ENCODE measurements at places on chromosomes 6 and 20. TPM values are rescaled to one million over a fixed set of nuclear protein-coding genes. Genes with fewer than 3 reads are reported as not detected.

The MMP24 gene
- 0.22 TPM for polyA plus RNA-seq

The SLA2 gene
- not detected for polyA plus RNA-seq

The MYCT1 gene
- polyA plus RNA-seq: not detected

The ADGRF4 gene
- polyA plus RNA-seq: not detected

The DEFB119 gene
- polyA plus RNA-seq: not detected

The PKIB gene
- polyA plus RNA-seq: 177 TPM

Data from Purkinje cell (primary cell).